Hepatocyte (in vitro differentiated cells): ENCODE measurements at places on chromosomes 6 and 20. TPM values are rescaled to one million over a fixed set of nuclear protein-coding genes. Genes with fewer than 3 reads are reported as not detected.

The MEI4 gene
- polyA plus RNA-seq = not detected in 2 replicates

The RUNX2 gene
- polyA plus RNA-seq = 1.0 and 1.9 TPM in 2 replicates

The SLC24A3 gene
- 0.48 and 1.3 TPM in 2 replicates for polyA plus RNA-seq

The BMP6 gene
- 3.5 and 4.0 TPM in 2 replicates for polyA plus RNA-seq

The SLC17A9 gene
- 83.9 and 113 TPM in 2 replicates for polyA plus RNA-seq

The DACT2 gene
- 7.4 and 8.8 TPM in 2 replicates for polyA plus RNA-seq

The CST3 gene
- polyA plus RNA-seq = 2,777 and 2,850 TPM in 2 replicates

The CD109 gene
- 3.0 and 4.7 TPM in 2 replicates for polyA plus RNA-seq

The GGTLC1 gene
- not detected in 2 replicates for polyA plus RNA-seq

The MAPK13 gene
- 47.6 and 50.2 TPM in 2 replicates for polyA plus RNA-seq

The OPRM1 gene
- polyA plus RNA-seq = not detected in 2 replicates

The ARMC2 gene
- 4.8 and 6.7 TPM in 2 replicates for polyA plus RNA-seq

The CCN6 gene
- 0.12 and 0.24 TPM in 2 replicates for polyA plus RNA-seq

The ISM1 gene
- polyA plus RNA-seq = 0.76 and 1.7 TPM in 2 replicates

The HLA-DMA gene
- 4.7 and 9.2 TPM in 2 replicates for polyA plus RNA-seq

The OOEP gene
- not detected in 2 replicates for polyA plus RNA-seq

The PAK5 gene
- polyA plus RNA-seq = 0.56 and 0.80 TPM in 2 replicates

The KIF25 gene
- not detected in 2 replicates for polyA plus RNA-seq

The THBD gene
- polyA plus RNA-seq = 79.6 and 88.1 TPM in 2 replicates

The RIMS1 gene
- 0.45 and 1.9 TPM in 2 replicates for polyA plus RNA-seq

The ZBP1 gene
- polyA plus RNA-seq = not detected in 2 replicates

The SLC2A4RG gene
- 50.4 and 53.6 TPM in 2 replicates for polyA plus RNA-seq

The SGK1 gene
- polyA plus RNA-seq = 145 and 156 TPM in 2 replicates

The SMLR1 gene
- polyA plus RNA-seq = 13.7 and 31.0 TPM in 2 replicates
